Spleen (tissue), 13 donors: ENCODE measurements at places on chromosomes 6 and 20. TPM values are rescaled to one million over a fixed set of nuclear protein-coding genes. Genes with fewer than 3 reads are reported as not detected.
A peak's percentile ranks its signal among the peaks of the same experiment; 100 is the strongest.

STX11 gene
- total RNA-seq: 64.3 TPM

DNA sequence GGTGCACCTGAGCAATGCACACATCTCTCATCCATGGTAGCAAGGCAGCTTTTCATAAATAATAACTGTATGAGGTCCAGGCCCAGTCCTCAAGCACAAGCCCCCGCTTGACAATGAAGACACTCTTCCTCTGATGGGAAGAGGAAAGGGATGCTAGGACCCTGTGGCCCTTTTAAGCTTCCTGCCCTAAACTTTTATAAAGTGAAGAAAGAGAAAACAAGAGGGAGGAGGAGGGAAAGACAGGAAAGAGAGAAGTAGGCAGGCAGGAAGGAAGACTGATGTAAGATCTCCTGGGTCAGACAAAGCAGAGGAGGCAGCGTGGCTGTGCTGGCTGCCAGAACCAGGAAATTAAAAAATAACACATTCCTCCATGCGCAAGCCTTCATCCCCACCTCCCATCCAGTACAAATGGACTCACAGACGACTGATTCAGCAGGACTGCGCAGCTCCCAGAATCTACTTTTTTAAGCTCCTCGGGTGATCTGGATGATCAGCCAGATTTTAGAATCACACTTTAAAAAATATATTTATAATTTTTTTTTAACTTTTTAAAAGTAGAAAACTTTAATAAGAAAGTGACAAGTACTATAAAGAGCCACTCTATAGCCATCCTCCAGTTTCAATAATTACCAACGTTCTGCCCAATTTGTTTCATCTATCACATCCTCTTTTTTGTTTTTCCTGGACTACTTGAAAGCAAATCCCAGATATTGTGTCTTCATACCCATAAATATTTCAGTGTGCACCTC, 16.5 kb downstream of the TNFAIP3 start:
- peaks cover 44% of the 10 kb centered on the region for H3K36me3 ChIP-seq
- H3K4me1 ChIP-seq: peaks cover 13% of the 10 kb centered on the region
- H3K27ac ChIP-seq: peak overlapping the region; percentile 74
- no peak for DNase-seq
- H3K27me3 ChIP-seq: no peaks in the 10 kb centered on the region
- H3K4me3 ChIP-seq: no peak overlapping the region

DNA sequence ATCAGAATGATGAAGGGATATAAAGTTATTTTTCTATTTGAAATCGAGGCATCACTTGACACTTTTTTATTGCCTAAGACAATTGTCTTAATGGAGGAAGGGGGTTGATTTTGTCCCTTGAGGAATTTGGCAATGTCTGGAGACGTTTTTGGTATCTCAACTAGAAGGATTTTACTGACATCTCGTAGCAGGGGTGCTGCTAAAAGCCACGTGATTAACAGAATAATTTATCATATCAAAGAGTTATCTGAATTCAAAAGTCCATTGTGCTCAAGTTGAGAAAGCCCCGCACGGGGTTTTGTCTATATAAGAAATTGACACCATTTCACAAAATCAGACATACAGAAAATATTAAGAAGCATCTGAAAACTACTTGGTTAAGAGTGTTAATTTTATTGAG, 1.5 kb upstream of the TAAR6 start:
- no peaks in the 10 kb centered on the region for H3K4me1 ChIP-seq

GRCh38 chr6:56393615-56394612, 146.5 kb upstream of the COL21A1 start:
- no peak for DNase-seq
- H3K4me3 ChIP-seq: no peak overlapping the region
- no peaks in the 10 kb centered on the region for H3K27me3 ChIP-seq
- no peaks in the 10 kb centered on the region for H3K4me1 ChIP-seq

- H3K36me3 ChIP-seq: no peaks in the 10 kb centered on the region
- H3K4me3 ChIP-seq: no peak overlapping the region
- no peak overlapping the region for H3K27ac ChIP-seq
- H3K4me1 ChIP-seq: peaks cover 21% of the 10 kb centered on the region
- no peaks in the 10 kb centered on the region for H3K27me3 ChIP-seq
These were observed 7.6 kb downstream of the WRNIP1 start for GRCh38 chr6:2772840-2773239.

DNA sequence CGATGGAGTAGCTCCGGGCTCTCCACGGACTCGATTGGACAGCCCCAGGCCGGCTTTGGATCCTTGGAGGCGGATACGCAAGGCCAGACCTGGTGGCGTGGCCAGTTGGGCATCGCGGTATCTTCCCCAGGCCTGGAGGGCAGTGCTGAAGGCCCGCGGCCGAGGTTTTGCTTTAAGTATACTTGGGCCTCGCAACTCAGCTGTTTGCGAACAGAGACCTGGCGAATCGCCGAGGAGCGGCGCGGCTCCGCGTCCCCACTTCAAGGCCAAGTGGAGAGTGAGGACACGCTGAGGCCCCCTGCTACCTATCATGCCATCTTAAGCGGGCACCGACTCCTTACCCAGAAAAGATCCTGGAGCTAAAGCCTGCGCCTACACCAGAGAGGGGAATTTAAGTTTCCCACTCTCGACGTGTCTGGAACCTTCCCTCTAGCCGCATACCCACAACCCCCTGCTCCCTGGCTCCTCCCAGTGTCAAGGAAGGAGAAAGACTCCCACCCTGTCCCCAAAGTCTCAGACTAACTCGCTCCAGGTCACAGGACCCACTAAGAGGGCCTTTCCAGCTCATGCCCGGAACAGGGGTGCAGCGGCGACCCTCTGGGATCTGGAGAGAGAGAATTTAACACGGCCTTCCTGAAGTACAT, 4.1 kb downstream of the LINC00237 start:
- H3K27me3 ChIP-seq: peaks cover 98% of the 10 kb centered on the region
- peaks cover 38% of the 10 kb centered on the region for H3K4me1 ChIP-seq
- no peak overlapping the region for H3K27ac ChIP-seq
- peak overlapping the region; percentile 55 for H3K4me3 ChIP-seq
- no peaks in the 10 kb centered on the region for H3K36me3 ChIP-seq
- no peak for DNase-seq

IPCEF1 gene
- 28.3 TPM for total RNA-seq

ZDHHC14 gene
- 15.8 TPM for total RNA-seq

PPP1R14C gene
- 0.28 TPM for total RNA-seq

LRRC73 gene
- total RNA-seq: 0.98 TPM

SLC17A9 gene
- 33.9 TPM for total RNA-seq

VSTM2L gene
- total RNA-seq: 22.3 TPM

PRSS16 gene
- total RNA-seq: 1.9 TPM

TNXB gene
- 72.7 TPM for total RNA-seq

- DNase-seq: no peak
- no peaks in the 10 kb centered on the region for H3K27me3 ChIP-seq
- no peak overlapping the region for H3K4me3 ChIP-seq
- H3K27ac ChIP-seq: no peak overlapping the region
- no peaks in the 10 kb centered on the region for H3K36me3 ChIP-seq
These were observed 48.9 kb upstream of the TNFRSF21 start for GRCh38 chr6:47358440-47359225.

DNA sequence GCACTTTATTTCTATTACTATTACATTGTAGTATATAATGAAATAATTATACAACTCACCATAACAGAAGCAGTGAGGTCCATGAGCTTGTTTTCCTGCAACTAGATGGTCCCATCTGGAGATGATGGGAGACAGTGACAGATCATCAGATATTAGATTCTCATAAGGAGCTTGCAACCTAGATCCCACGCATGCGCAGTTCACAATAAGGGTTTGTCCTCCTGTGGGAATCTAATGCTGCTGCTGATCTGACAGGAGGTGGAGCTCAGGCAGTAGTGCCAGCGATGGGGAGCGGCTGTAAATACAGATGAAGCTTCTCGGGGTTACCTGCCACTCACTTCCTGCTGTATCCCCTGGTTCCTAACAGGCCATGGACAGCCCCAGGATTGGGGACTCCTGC, 139.5 kb upstream of the TCF21 start:
- H3K27me3 ChIP-seq: no peaks in the 10 kb centered on the region
- H3K36me3 ChIP-seq: no peaks in the 10 kb centered on the region
- DNase-seq: no peak
- no peaks in the 10 kb centered on the region for H3K4me1 ChIP-seq

HIVEP2 gene
- total RNA-seq: 26.8 TPM

- H3K4me1 ChIP-seq: no peaks in the 10 kb centered on the region
- H3K27me3 ChIP-seq: no peaks in the 10 kb centered on the region
- H3K4me3 ChIP-seq: no peak overlapping the region
- no peak for DNase-seq
These were observed 48.9 kb downstream of the ELOVL2 start for GRCh38 chr6:10995114-10995707.

- H3K4me3 ChIP-seq: peak overlapping the region; percentile 61
- DNase-seq: peak; percentile 71
- H3K27me3 ChIP-seq: no peaks in the 10 kb centered on the region
- peaks cover 64% of the 10 kb centered on the region for H3K4me1 ChIP-seq
- peak overlapping the region; percentile 92 for H3K27ac ChIP-seq
These were observed 3.8 kb downstream of the RIPOR2 start for GRCh38 chr6:24931718-24932691.

GRCh38 chr20:24747881-24748595, 201.0 kb upstream of the CST7 start:
- H3K4me1 ChIP-seq: no peaks in the 10 kb centered on the region
- DNase-seq: peak; percentile 54
- H3K4me3 ChIP-seq: no peak overlapping the region
- no peaks in the 10 kb centered on the region for H3K27me3 ChIP-seq
- H3K27ac ChIP-seq: no peak overlapping the region
